NCI-H2081 treated with DMSO at 0.1 percent for 48 hours (cell line): ENCODE measurements at places on chromosomes 13 and 19.

DNA sequence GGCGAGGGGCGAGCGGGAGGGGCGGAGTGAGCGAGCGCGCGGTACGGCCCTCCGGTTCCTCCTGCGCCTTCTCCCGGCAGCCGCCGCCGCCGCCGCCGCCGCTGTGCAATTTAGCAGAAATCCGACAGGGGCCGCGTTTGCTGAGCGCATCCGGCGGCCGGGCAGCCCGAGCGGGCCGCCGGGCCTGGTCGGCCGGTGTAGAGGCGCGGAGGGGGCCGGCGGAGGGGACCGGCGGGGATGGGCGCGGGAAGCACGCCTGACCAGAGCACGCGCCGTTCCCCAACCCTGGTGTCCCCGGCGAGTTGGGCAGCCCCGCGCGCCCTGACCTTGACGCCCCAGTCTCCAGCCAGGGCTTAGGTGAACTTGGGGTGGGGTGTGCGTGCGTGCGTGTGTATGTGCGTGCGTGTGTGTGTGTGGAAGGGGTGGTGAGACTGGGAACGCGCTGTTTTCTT is 144.5 kb upstream of the ZNF536 start:
- DNase-seq: no peak

- DNase-seq: no peak
Observed at GRCh38 chr19:13097463-13098258, 5.0 kb downstream of the LYL1 start.

DNA sequence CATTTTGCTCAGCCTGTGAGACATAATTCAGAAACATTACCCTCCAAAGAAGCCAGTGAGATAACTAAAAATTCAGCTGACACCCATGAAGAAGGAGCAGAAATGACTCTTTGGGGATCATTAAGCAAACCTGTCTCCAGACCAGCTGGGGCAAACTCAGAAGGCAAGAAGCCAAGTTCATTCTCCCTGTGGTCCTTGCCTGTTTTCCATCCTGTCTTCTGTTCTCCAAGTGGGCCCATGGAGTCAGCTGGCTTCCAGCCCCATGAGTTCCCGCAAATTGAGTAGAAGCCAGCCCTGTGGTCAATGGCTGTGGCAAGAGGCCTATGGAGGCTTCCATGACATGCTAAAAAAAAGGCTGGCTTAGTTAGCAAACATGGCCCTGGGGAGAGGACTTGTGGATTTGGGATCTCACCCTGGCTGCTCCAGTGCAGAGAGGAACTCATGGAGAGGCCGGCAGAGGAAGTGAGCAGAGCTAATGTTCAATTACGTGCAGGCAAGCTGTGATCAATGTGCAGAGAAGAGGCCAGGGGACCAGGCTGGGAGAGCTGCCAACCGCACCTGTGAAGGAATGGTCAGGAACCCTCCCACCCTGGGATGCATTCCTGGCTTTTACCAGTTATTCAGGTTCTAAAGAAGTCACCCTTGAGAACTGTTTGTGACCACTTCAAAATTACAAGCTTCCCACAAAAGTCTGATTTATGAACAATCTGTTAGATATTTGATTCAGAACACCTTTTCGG is 229.1 kb downstream of the TSHZ3 start:
- DNase-seq: no peak

DNA sequence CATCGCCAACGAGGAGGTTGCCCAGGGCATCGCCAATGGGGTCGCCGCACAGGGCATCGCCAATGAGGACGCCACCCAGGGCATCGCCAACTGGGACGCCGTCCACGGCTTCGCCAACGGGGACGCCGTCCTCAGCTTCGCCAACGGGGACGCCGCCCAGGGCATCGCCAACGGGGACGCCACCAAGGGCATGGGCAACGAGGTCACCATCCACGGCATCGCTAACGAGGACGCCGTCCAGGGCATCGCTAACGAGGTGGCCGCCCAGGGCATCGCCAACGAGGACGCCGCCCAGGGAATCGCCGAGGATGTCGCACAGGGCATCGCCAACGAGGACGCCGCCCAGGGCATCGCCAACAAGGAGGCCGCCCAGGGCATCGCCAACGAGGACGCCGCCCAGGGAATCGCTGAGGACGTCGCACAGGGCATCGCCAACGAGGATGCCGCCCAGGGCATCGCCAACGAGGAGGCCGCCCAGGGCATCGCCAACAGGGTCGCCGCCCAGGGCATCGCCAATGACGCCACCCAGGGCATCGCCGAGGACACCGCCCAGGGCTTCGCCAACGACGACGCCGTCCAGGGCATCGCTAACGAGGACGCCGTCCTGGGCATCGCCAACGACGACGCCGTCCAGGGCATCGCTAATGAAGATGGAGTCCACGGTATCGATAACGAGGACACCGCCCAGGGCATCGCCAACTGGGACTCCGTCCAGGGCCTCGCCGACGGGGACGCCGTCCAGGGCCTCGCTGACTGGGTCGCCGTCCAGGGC is 945.7 kb downstream of the TUBA3C start:
- no peak for DNase-seq

DNA sequence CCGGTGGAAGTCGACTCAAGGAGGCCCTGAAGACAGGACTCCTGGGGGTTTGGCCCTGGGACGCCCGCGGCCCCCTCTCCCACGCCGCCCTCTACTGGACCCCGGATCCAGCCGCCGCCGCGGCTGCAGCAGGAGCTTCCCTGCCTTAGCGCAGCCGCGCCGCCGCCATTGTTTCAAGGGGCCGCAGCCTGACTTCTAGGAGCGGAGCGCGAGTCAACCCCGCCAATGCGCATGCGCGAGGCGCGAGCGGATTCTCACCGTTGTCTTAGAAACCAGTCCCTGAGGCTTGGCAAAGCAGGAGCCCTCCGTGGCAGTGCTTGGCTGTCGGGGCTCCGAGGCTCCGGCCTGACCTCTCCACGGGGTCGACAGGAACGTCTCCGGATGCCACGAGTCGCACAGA is 19.1 kb upstream of the ZNF420 start:
- DNase-seq: no peak
